Fibroblast of mammary gland (primary cell): ENCODE measurements at places on chromosomes 16 and 17.
A peak's percentile ranks its signal among the peaks of the same experiment; 100 is the strongest.

DNA sequence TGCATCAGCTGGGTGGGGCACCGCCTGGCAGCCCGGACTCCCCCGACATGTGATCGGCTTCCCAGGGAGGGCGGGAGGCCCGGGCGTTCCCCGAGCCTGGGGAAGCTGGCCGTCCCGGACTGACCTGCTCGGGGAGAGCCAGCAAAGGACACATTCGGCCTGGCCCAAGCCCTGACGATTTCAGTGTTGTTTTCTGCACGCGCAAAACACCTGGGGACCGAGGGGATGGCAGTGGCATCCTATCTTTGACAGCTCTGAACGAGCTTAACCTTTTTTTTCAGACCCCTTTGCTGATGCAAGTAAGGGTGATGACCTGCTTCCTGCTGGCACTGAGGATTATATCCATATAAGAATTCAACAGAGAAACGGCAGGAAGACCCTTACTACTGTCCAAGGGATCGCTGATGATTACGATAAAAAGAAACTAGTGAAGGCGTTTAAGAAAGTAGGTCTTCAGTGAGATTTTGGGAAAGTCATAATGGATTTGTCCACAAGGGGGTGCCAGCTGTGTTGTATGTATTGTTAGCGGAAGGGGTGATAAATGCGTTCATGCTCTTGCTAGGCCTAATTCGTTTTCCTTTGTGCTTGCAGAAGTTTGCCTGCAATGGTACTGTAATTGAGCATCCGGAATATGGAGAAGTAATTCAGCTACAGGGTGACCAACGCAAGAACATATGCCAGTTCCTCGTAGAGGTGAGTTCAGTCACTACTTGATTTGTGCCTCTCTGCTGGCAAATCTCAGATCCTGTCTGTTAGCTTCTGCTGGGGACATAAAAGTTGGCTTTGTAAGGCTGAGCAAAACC is 1.0 kb downstream of the EIF1 start:
- peak; percentile 71 for DNase-seq

DNA sequence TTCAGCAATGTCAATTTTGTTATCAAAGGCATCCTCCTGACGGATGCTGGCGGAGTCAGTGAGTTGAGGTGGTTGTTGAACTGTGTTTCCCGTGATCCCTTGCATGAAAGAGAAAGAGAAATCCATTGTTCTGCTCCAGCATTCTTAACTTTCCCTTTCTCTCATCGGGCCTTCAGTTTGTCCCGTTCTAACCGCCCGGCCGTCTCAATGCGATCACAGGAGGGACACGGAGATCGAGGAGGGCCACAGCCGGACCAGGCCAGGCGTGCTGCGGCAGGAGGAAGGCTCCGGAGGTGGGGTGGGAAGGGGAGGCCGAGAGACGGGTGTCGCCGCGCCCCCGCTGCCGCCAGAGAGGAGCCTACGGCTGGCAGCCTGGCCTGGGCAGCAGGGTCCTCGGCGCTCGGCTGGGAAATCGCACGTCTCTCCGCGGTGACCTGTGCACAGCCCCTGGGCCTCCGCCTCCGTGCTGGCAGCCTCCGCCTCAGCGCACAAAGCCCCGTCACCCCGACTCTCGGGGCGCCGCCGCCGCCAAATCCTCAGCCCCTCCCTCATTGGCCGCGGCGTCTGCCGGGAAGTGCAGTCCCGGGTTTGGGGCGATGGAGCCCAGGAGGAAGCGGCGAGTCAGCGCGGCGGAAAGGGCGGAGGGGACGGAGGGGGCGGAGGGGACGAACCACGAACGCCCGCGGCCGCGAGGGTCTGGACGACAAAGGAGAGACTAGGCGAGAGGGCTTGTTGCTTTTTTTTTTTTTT is 38.1 kb downstream of the SOST start:
- peak; percentile 48 for DNase-seq

DNA sequence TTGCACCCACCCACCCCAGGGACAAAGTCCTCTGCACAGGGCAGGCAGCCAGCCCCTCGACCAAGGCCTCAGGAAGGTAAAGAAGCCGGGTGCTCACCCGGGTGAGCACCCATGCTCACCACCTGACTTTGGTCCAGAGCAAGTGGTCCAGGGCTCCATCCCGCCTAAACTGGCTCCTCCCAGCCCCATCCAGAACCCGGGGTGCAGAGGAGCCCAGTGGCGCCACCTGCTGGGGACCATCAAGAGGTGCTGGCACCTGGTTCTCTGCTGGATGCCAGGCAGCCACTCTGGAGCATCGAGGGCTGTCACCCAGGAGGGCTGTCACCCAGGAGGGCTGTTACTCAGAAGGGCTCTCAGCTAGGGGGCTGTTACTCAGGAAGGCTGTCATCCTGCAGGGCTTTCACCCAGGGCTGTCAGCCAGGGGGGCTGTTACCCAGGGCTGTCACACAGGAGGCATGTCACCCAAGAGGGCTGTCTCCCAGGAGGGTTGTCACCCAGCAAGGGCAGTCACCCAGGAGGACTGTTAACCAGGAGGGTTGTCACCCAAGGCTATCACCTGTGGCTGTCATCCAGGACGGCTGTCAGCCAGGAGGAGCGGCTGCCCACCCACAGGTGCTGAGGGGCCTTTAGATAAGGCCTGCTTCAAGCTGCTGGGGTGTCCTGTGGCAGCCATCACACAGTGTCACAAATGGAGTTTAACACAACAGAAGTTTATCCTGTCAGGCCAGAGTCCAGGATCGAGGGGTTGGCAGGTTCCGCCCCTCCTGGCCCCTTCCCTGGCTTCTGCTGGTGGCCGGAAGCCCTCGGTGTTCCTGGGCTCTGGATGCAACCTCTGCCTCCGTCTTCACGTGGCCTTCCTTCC is 98.5 kb downstream of the TNFRSF13B start:
- DNase-seq: peak; percentile 13

DNA sequence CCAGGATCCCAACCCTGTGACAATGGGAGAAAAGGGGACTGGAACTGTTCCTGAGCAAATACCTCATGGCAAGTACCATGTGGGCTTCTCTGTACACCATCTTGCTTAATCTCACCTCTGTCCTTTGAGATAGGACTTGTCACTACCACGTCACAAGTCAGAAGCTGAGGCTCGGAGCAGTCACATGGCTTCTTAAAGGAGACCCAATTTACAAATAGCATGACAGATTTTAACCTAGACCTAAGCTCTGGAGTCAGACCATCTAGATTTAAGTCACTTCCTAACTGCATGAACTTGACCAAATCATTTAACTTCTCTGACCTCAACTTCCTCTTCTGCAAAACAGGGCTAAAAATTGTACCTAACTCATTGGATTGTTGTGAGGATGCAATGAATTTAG is 36.0 kb upstream of the CCL1 start:
- DNase-seq: no peak

- no peak for DNase-seq
These were observed 57.9 kb upstream of the C17orf78 start for GRCh38 chr17:37317867-37318266.

GRCh38 chr16:51365715-51366114 is 214.6 kb upstream of the SALL1 start:
- DNase-seq: no peak

DNA sequence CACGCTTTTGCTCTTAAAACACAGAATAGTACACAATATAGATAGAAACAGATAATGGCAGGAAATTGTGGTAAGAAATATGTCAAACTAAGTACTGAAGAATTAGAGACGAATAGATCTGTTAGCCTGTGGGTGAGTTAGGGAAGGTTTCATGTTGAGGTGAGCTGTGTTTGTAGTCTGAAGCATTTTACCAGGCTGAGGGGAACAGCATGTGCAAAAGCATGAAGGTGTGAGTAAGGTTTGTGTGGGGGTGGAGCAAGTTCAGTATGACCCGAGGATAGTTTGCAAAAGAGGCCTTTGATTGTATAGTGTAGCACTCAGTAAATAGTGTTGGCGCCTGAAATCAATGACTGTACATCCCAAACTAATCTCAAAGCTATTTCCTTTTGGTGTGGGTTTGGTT is 13.8 kb downstream of the IGSF6 start:
- DNase-seq: peak; percentile 76

- no peak for DNase-seq
These were observed 43.5 kb downstream of the VPS35L start for GRCh38 chr16:19598805-19599510.

GRCh38 chr17:48051706-48052486 is 3.7 kb downstream of the NFE2L1 start:
- DNase-seq: peak; percentile 90

DNA sequence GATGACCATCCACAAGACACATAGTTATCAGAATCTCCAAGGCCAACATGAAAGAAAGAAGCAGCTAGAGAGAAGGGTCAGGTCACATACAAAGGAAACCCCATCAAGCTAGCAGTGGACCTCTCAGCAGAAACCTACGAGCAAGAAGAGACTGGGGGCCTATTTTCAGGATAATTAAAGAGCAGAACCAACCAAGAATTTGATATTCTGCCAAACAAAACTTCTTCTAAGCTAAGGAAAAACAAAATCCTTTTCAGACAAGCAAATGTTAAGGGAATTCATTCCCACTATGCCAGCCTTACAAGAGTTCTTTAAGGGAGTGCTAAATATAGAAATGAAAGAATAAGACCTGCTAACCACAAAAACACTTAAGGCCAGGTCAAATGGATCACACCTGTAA is 47.8 kb downstream of the ITFG1 start:
- DNase-seq: no peak

GRCh38 chr16:17431012-17431411 is 39.7 kb downstream of the XYLT1 start:
- peak; percentile 60 for DNase-seq

DNA sequence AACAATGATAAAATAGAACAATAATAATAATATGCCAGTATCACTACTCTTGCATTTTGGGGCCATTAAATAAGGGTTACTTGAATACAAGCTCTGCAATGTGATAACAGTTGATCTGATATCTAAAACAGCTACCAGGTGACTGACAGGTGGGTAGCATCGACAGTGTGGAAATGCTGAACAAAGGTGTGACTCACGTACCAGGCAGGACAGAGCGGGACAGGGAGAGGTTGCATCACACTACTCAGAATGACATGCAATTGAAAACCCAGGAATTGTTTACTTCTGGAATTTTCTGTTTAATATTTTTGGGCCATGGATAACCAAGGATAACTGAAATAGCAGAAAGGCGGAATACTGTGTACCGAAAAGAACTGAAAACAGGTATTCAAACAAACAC is 15.8 kb upstream of the ZNF19 start:
- DNase-seq: no peak

DNA sequence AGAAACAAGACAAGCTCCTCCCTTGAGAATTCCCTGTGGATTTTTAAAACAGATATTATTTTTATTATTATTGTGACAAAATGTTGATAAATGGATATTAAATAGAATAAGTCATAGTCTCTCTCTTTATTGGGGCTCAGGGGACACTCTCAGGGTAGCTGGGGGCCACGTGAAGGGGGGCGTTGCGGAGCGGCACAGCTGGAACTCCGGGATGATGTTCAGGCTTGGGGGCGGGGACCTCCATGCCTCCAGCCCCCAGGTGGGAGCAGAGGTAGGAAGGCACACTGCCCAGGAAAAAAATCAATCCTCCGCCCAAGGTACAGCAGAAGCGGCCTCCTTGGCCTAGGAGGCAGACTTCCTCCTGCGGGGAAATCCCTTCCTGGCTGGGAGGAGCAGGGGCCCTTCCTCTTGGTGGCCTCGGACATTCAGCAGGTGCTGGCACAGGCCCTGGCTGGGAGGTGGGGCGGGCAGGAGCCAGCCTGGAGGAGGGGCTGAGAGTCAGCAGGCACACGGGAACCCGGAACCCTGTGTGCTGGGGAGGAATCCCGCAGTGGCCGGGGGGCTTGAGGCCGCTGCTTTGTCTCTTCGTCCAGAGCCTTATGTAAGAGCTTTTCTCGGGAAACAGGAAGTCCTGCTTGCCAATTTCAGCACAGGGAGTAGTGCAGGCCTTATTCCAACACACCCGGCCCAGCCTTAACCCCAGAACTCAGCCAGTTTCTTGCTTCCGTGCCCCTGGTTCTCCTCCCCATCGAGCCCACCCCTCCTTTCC is 591 bp upstream of the TNFSF13 start:
- peak; percentile 64 for DNase-seq

- no peak for DNase-seq
These were observed 138.3 kb upstream of the HSBP1 start for GRCh38 chr16:83669456-83669855.

- no peak for DNase-seq
These were observed 62.6 kb upstream of the ERN1 start for GRCh38 chr17:64192589-64192988.

DNA sequence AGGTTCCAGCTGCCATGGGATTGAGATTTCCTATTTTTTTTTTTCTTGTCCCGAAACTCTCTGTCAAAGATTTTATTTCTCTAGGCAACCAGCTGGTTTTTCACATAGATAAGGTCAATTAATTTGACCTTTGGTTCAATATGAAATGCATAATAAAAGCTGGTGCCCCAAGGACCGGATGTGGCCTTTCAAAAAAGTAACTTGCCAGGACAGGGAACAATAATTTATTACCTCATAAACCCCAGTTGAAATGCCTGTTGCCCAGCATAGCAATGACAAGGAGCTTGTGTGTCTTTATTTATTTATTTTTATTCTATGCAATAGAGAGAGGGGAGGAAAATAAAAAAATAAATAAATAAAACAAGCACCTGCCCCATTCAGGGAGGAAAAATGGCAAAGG is 472.7 kb downstream of the KCNJ2 start:
- DNase-seq: no peak

- no peak for DNase-seq
These were observed 13.7 kb downstream of the MYBBP1A start for GRCh38 chr17:4541328-4542002.

- no peak for DNase-seq
These were observed 5.6 kb downstream of the SLC38A8 start for GRCh38 chr16:84036982-84037425.

DNA sequence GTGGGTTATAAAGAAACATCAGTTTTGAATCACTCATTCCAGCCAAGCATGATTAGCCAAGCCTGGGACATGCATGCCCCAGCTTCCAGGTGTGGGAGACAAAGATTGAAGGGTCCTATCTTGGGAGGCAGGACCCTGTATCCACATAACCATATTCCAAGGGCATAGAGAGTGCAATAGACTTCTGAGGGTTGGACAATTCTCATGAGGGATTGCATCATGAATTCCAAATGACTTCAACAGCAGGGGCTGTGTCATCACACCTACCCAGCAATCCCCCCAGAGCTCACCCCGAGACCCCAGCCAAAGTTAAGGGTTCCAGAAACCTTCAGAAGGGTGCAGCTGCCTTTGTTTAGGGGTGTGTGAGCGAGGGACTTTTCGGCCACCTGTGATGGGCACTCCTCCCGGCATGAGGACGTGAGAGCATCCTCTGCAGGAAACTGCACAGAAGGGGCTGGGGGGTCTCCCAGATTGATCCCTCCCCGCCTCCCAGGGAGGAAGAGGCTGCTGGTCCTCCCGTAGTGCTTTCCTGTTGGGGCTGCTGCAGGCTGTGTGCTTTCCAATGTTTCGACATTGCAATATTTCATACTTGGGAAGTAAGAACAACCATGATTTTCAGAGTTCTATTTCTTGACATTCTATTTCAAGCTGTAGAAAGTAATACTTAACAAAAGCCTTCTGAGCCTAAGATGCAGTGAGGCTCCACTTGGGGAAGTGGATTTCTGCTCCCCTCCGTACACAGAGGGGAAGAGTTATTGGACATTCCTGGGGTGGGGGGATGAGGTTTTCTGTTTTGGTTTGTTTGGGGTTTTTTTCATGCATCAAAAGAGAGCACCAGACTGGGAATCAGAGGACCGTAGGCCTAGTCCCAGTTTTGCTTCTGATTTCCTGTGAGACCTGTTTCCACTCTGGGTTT is 13.3 kb upstream of the PITPNM3 start:
- DNase-seq: no peak

- DNase-seq: no peak
These were observed 10.1 kb downstream of the SLC7A6 start for GRCh38 chr16:68274441-68274840.

GRCh38 chr17:37647856-37648255 is 4.6 kb upstream of the DDX52 start:
- no peak for DNase-seq

- no peak for DNase-seq
These were observed 21.1 kb upstream of the NUP93 start for GRCh38 chr16:56708525-56709442.
